ENCODE measurements at places on chromosomes 1 and 21. TPM values are rescaled to one million over a fixed set of nuclear protein-coding genes. Genes with fewer than 3 reads are reported as not detected.

DNA sequence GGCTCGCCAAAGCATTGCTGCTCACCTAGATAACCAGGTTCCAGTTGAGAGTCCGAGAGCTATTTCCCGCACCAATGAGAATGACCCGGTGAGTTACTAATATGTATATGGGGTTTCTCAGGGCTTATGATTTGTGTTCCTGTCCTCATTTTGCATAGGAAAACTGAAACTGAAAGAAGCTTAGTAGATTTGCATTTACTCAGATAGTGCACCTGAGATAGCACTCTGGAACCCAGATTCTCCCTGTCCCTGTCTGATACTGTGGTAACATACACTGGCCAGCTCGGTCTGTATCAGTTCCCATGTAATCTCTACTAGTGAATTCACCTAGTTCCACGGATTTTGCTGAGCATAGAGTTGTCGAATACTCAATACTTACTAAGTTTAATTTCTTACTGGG lies 28.1 kb downstream of the DAP3 start:
- DNase-seq, result no peak

DNA sequence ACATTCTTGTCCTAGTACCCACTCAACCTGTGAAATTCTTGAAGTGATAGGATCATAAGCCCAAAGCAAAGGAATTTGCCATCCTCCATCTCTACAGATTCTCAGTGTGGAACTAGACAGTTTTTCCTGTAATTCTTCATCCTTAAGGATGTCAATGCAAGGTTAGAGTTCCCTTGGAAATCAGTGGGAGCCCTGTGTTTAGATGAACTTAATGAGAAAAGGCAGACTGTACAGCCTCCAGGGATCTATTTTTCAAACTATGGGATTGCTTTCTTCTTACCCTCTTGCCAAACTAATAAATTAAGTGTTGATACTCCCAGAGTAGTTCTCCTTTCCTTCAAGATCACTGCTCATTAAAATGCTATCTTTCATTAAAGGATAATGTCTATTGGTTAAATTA lies 78.1 kb upstream of the OLFM3 start:
- DNase-seq, result no peak

GRCh38 chr1:246397046-246397445 lies 110.0 kb downstream of the SMYD3 start:
- no peak for DNase-seq

DNA sequence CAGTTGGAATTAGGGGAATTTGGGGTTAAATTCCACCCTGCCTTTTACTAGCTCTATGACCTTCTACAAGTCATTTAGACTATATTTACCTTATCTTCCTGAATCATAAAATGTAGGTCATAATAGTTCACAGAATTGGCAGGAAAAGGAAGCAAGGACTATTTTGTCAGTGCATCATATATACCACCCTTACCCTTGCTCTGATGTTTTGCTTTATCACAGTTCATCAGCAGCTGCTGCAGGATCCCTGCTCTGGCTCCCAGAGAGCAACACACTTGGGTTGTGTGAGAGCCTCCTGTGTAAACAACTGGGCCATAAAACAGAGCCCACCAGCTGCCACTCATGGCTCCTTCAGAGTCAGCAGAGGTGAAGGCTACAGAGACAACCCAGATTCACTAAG lies 631.6 kb upstream of the CAMK1G start:
- DNase-seq, result no peak

DNA sequence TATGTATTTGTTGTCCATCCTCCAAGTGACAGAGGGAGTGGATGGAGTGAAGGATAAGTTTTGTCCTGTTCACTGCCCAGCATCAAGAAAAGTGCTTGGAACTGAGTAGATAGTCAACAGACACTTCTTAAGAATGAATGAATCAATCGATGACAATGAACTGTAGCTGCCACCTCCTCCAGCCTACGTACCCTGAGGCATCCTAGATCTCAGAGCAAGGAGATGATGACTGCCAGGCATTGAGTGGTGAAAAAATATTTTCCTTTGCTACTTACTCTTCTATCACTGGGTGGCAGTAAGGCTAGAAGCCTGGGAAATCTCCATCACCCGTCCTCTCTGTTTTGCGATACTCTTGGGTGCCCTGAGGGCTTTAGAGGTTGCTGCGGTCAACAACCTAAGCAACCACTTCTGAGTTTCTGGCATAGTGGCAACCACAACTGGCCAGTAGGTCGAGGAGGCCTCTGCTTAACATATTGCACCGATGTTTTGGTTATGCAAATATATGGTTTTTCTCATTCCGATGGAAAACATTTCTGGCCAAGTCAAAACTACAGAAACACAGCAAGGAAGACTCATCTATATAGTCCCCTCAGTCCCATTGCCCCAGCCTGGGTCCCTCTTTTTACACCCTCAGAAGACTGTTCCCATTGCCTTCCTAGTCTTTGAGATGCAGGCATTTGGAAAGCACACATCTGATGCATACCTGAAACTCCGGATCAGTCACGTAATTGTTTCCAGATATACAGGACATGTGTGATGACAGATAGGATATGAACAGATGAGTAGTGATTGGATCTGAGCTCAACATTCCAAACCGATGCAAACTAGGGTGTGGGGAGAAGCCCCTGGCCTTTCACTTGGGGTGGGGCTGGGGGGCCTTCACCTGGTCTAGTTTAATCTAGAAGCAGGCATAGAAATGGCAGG lies 136.8 kb downstream of the RUNX1 start:
- no peak for DNase-seq

- DNase-seq, result no peak
These were observed 67.9 kb upstream of the GALNT2 start for GRCh38 chr1:229999004-229999670.

- no peak for DNase-seq
These were observed 98.8 kb downstream of the RASAL2 start for GRCh38 chr1:178192686-178193085.

DNA sequence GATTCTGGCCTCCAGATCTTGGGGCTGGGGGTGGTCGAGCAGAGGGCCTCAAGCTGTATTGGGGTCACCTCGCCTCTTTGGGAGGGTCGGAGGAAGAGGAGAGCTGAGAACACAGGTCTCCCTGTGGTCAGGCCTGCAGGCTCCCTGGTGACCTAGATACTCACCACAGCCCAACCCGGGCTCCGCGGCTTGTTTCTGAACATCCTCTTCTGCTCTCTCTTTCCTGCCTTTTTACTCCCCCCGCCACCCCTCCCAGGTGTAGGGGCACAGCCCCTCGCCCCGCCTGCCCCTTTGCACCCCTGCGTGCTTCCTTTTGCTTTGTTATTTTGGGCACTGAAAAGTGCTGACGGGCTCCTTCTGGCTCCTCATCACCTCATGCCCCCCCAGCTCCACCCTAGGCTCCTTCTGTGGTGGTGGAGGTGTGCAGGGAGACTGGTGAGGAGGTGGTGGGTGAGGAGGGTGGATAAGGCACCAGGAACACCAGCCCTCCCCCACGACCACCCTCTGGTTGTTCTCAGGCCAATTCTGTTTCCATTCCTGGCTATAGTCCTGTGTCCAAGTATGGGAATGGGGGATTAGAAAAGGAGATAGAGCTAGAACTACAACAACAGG lies 10.6 kb upstream of the LINGO4 start:
- no peak for DNase-seq

GRCh38 chr1:212188599-212189351 lies 96.4 kb upstream of the PPP2R5A start:
- no peak for DNase-seq

- no peak for DNase-seq
These were observed 98.9 kb downstream of the KAZN start for GRCh38 chr1:14697353-14697752.

DNA sequence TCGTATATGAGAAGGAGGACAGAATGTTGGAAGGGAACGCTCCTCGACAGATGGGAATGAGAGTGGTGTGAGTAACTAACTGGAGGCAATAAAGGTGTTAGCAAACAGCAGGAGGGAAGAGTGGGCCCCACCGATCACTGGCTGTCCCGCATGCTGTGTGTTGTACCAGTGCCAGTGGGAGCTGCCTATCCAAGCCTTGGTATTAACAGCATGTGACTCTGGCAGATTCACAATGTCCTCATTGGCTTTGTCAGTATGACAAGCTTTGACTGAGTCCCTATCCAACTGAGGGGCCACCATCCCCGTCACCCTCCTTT lies 188.3 kb downstream of the NRIP1 start:
- no peak for DNase-seq

DNA sequence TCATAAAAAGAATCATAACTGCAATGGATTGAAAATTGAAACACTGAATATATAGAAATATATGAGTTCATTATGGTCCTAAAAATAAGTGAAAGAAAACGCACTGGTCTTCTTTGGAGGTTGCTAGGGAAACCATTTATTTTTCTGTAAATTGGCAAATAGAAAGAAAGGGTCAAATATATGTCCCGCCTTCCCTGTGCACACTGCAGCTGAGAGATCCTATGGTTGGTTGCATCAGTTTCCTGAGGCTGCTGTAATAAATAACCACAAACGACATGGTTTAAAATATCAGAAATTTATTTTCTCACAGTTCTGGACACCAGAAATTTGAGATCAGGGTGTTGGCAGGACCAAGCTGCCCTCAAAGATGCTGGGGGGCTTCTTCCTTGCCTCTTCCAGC lies 35.0 kb downstream of the CA6 start:
- DNase-seq, result no peak

DNA sequence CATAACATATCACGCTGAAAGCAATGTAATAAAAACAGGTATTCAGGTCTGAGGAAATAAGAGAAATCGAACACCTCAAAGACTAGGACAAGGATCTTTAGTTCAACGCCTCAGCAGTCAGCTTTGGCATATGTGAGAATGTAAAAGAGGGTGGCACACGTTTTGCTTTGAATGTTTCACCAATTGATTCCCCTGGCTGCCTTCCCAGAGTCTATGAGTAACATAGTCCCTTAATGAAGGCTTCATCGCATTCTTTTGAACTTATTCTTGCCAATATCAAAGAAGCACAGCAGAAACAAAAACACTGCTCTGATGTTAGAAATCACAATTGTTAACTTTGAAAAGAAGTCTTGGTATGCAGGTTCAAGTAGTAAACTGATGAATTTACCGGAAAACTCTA lies 764.8 kb downstream of the ADGRL2 start:
- DNase-seq, result no peak

DNA sequence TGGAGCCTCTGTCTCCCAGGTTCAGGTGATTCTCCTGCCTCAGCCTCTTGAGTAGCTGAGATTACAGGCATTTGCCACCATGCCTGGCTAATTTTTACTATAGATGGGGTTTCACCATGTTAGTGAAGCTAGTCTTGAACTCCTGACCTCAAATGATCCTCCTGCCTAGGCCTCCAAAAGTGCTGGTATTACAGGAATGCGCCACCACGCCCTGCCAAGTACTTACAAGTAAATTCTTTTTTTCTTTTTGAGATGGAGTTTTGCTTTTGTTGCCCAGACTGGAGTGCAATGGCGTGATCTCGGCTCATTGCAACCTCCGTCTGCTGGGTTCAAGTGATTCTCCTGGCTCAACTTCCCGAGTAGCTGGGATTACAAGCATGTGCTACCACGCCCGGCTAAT lies 42.5 kb downstream of the RPRD2 start:
- no peak for DNase-seq

DNA sequence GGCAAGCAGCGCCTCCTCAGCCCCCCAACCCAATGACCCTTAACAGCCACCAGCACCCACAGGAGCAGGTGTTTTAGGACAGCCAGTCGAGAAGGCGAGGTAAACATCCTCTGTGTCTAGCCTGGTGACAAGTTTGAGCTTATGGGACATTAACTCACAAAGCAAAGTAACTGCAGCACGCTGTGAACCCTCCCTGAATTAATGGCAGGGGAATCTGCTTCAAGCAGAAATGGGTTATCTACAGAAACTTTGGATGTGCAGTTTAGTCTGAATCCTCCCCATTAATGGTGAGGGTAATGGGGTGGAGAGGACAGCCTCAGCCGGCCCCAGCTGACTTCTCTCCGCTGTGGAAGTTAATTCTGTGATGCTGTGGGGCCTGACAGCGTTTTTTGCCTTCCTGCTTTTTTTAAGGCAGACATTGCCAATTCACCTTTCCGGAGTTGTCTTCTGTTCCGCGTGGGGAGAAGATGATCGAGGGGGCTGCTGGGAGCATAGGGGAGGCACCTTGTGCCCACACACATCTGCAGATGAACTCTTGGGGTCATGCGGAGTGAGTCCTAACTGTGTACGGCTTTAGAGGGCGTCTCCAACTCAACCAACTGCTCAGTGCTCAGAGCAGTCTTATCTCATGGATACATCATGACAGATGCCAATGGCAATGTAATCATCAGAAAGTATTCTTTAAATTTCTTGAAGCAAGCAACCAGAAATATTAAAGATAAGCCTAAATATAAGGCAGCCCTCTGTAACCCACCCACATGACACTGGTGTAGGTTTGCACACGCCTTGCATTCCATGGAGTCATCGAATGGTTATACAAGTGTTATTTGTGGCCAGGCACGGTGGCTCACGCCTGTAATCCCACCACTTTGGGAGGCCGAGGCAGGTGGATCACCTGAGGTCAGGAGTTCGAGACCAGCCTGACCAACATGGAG lies 41.0 kb downstream of the POFUT2 start:
- peak; percentile 66 for DNase-seq

GRCh38 chr1:55081188-55081904 lies 42.0 kb downstream of the PCSK9 start:
- no peak for DNase-seq

- no peak for DNase-seq
These were observed 113.4 kb upstream of the RAVER2 start for GRCh38 chr1:64631346-64632034.

DNA sequence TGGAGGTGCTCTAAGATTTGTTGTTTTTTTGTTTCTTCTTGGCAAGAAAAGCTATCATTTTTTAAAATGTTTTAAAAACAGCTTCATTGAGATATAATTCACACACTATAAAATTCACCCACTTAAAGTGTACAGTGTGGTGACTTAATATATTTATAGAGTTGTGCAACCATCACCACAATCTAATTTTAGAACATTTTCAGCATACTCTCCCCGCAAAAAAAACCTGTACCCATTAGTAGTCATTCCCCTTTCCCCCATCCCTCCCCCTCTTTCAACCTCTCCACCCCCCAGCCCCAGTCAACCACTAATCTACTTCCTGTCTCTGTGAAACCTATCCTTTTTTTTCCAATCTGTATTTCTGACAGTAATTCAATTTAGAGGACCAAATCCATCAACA lies 30.6 kb downstream of the ZC3H11B start:
- no peak for DNase-seq

GRCh38 chr1:53495633-53496345 lies 36.6 kb downstream of the DMRTB1 start:
- DNase-seq, result no peak

- no peak for DNase-seq
These were observed 4.5 kb upstream of the DHRS3 start for GRCh38 chr1:12622506-12622905.

GRCh38 chr1:98870959-98871903 lies 133.4 kb downstream of the PLPPR5 start:
- no peak for DNase-seq

AIM2 gene
- not detected for total RNA-seq

ARHGEF11 gene
- 42.7 TPM for total RNA-seq

TTC39A gene
- total RNA-seq, result 1.3 TPM

ATPAF1 gene
- 35.7 TPM for total RNA-seq

DRAXIN gene
- 0.10 TPM for total RNA-seq

ROR1 gene
- 21.8 TPM for total RNA-seq

ITLN2 gene
- total RNA-seq, result not detected

TTC34 gene
- total RNA-seq, result 1.7 TPM

IFI44L gene
- total RNA-seq, result 22.1 TPM

RSPO1 gene
- not detected for total RNA-seq

RTCA gene
- total RNA-seq, result 30.5 TPM
